ENCODE measurements at places on chromosomes 4 and X.

DNA sequence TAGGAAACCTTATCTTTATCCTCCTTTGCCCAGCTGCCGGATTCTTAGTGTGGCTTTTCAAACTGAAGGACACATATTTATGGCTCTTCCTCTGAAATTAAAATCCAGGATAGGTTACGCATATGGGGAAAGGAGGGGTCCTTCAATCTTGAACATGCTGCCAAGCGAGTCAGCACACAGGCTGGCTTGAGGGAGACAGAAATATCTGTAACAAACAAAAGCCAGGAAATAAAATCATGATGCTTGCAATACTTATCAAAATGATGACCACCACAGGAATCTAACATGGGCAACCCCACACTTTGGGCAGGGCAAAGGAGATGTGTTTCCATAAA is 196.4 kb upstream of the LDB2 start:
- DNase-seq = no peak

DNA sequence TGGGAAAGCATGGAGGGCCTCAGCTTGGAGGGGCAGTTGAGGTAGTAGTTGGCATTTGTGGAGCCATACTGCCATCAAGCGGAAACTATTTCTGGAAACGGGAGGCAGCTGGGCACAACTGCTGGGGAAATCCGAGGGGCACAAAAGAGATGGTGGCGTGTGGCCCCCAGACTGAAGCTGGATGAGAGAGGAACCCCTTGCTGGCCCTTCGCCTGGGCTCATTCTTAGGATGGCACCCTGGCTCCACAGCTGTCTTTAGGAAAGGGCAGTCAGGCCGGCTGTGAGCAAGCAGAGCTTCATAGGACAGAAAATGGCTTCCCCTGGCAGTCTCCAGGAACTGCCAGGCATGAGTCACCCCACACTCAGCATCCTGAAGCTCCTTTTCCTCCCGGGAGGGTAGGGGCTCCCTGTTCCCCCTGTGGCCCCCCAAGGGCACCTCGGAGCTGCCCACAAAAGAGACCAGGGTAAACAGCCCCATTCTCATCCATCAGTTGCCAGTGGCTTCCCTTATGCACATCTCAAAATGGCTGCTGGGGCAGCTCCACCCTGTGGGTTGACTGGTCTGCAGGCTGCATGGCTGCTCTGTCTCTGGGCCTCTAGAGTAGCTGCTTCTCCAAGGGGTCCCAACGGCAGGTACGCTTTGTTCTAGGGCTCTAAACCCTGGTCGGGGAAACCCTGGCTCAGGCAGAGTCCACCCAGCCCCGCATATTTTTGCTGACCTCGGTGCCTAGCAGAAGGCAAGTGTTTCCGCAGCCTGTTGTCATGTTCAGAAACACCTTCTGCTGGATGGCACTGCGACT is 64.7 kb downstream of the NBDY start:
- no peak for DNase-seq

- no peak for DNase-seq
These were observed 93.3 kb downstream of the SPATA18 start for GRCh38 chr4:52144372-52144771.

- no peak for DNase-seq
These were observed 118.3 kb upstream of the ATOH1 start for GRCh38 chr4:93710101-93710846.

DNA sequence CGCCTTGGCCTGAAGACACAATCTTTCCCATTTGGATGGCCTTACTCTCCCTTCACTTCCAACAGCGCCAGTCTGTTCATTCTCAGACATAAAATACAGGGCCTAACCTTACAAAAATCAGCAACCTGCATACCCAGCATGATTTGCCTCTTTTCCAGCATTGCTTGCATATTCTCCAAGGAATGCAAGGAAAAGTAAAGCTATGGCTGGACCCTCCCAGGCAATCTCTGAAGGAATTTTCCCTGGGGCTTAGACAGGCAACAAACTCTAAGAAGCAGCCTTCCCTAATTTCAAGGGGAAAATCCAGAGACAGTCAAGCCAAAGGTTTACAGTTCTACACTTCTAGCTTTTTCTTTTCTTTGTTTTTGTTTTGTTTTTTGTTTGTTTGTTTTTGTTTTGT is 3.6 kb downstream of the DCTD start:
- no peak for DNase-seq

DNA sequence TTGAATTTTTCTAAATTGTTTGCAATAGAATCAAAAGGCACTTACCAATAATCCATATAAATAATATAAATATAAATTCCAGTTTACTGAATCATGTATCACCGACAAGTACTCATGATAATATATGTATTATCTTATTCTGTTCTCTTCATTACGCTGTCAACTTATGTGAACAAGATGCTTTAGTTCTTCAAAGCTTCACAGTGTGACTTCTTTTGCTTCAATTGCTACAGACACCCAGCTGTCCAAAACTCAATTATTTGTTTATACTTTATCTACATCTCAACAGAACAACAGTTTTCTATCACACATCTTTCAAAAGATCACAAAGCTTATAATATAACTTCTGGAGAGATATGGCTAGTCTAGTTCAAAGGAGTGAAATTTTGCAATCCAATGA is 1499.9 kb upstream of the PCDH10 start:
- no peak for DNase-seq

DNA sequence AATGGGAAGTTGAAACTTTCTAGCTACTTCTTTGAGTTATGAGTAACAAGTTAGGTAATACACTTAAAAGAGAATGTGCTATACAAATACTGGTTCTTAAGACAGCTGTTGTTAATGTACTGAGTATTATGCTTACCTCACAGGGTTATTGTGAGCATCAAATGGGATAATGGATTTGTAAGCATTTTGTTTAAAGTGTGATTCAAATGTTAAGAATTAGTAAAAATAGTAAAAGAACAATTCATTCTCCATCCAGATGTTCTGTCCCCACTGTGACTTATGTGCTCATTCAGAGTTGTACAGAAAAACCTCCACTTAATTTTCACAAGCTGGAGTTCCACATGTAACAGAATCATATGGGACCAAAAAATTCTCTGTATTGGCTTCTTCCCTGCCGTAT is 63.6 kb downstream of the AR start:
- no peak for DNase-seq

- DNase-seq = no peak
These were observed 45.5 kb downstream of the XIAP start for GRCh38 chrX:123905332-123905731.

DNA sequence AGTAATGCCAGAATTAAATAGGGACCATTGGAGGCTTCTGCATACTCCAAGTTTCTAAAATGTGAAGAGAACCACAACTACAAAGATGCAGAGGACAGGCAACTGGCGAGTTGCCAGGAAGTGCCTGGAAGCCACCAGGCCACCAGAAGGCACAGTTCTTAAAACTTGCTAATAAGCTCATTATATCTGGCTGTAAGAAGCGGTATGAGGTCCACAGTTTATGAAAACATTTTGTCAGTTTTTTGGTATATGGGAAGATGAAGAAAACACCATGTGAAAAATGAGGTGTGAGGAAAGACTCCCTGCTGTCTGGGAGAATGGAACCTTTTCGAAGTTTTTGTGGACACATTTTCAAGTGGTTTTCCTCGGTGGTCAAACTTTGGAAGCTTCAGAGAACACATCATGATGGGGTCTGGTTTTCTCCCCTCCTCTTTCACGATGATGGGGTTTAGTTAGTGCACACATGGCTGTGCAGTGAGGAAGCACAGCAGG is 202.7 kb downstream of the NR3C2 start:
- DNase-seq = no peak

- DNase-seq = peak; percentile 8
These were observed 102.5 kb upstream of the MID1 start for GRCh38 chrX:10722851-10723250.

GRCh38 chr4:159526172-159526571 is 423.3 kb downstream of the RAPGEF2 start:
- DNase-seq = no peak

GRCh38 chr4:121824950-121825349 is 1.3 kb upstream of the CCNA2 start:
- DNase-seq = no peak

- no peak for DNase-seq
These were observed 92.4 kb upstream of the SMIM10 start for GRCh38 chrX:134898440-134898839.

DNA sequence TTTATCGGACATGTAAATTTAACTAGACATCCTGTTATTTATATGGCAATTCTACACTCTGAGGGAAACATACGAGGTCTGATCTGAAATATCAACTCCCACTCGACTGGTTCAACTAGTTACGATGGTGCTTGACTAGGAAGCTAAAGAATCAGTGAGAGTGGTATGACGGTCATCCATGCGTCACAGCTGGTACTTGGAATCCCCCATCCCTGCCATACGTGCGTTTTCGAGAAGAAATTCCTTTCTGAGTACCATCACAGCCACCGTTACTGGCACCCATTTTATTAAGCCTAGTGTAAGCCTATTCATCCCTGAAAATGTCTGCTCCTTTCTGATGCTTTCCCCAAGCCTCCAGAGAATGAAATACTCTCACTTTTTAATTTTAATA is 695 bp upstream of the PIGA start:
- no peak for DNase-seq

DNA sequence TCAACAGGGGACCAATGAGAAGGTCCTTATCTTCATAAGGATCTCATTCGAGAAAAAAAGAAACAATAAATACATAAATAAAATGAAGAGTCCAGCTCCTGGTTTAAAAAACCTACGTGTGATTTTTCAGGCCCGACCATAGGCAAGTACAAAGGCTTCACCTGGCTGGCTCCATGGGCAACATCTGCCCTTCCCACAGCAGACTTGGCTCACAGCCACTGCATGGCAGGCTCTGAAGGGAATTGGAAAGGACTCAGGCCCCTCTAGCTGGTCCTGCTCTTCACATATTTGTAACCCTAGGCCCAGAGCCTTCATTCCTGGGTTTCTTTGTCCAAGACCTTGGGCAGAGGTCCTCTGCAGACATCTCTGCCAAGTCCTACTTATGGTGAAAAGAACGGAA is 228.1 kb downstream of the QDPR start:
- no peak for DNase-seq

DNA sequence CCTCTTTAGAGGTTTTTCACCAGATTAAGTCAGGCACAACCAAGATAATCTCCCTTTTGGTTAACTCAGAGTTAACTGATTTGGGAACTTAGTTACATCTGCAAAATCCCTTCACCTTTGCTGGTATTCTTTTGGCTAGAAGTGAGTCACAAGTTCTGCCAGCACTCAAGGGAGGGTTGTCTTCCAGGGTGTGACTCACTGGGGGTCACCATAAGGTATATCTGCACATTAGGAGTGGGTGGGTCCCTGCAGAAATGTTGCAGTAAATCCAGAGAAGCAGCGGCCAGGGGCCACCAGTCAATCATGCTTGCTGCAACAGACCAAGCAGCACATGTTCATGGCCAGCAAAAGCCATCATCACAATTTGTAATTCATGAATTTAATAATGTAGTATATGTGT is 59.8 kb upstream of the MAML3 start:
- no peak for DNase-seq

DNA sequence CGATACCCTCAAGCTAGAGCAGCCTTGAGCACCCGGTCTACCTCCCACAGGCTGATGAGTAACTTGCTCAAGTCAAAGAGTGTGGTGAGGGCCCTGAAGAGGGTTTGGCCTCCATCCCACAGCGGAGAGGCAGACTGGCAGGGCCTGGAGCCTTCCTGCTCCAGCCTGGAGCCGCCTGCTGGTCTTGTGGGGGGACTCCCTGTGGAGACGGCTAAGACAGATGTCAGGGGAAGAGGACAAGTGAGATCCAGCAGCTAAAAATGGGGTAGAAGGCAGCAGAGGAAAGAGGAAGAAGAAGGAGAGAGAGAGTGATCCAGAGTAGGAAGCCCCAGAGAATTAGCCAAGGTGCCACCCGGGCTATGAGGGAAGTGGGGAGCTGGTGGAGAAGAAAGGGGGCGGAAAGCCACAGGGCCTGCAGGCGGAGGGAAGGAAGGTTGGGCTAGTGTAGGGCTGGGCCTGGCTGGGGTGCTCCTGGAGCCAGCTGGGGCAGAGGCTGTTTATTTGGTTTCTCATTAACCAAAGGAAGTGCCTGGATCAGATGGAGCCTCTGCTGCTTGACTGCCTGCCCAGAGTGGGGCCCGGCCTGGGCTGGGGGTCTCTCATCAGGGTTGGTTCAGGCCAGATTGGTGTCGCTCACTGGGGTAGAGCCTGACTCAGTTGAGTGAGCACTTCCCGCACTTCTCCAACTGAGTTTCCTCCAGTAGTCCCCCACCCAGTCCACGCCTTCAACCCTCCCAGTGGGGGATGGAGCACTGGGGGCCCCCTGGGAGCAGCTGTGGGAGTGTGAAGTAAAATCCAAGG is 14.2 kb downstream of the EFNB1 start:
- DNase-seq = no peak
